Stimulated activated CD8-positive, alpha-beta memory T cell treated with anti-CD3 and anti-CD28 coated beads, Interleukin-4, amount 100 ng/mL, for 1 hour (primary cell): ENCODE measurements at places on chromosomes 2 and 18.

DNA sequence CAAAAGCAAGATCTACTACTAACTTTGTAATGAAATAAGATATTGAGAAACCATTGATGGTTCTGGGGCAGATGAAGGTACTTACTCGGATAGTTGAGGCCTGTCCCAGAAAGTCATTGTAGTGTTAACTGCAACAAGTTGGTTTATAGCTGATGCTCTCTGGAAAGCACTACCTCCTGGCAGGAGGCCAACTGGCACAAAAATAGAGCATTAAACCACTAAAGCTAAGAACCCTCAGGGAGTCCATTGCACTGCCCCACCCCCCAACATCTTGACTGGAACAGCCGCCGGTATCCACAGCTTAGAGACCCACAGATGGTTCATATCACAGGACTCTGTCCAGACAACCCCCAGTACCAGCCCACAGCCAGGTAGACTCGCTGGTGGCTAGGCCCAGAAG, 552.5 kb upstream of the CRIM1 start:
- no peak for DNase-seq

GRCh38 chr2:99780276-99780675, 290.5 kb upstream of the REV1 start:
- no peak for DNase-seq

DNA sequence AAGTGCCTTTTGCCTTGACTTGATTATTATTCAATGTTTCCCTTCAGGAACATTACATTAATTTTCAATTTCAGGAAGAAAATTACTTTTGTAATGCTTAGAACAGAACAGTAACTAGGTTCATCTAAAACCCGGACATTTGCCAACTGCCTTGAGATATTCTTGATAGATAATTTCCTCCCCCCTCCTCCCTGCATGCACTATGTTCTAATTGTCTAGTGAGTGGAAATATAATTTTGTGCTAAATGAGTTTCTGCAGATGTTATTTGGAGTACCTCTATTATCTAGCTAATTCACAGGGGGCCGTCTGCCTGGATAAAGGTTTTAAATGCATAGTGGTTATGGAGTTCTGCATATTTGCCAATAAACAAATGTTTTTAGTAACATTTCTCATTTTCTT, 200.3 kb upstream of the SLC39A10 start:
- no peak for DNase-seq

GRCh38 chr2:8322634-8323033, 359.2 kb upstream of the ID2 start:
- no peak for DNase-seq

- DNase-seq, result no peak
Measured at GRCh38 chr2:18926631-18927524, 337.5 kb upstream of the NT5C1B start.

- no peak for DNase-seq
Measured at GRCh38 chr18:67463829-67464228, 52.7 kb downstream of the DSEL start.

- DNase-seq, result no peak
Measured at GRCh38 chr18:44733754-44734465, 53.2 kb downstream of the SETBP1 start.

- DNase-seq, result no peak
Measured at GRCh38 chr2:152664725-152665124, 52.5 kb downstream of the PRPF40A start.

- no peak for DNase-seq
Measured at GRCh38 chr2:23393722-23394121, 8.7 kb downstream of the KLHL29 start.

DNA sequence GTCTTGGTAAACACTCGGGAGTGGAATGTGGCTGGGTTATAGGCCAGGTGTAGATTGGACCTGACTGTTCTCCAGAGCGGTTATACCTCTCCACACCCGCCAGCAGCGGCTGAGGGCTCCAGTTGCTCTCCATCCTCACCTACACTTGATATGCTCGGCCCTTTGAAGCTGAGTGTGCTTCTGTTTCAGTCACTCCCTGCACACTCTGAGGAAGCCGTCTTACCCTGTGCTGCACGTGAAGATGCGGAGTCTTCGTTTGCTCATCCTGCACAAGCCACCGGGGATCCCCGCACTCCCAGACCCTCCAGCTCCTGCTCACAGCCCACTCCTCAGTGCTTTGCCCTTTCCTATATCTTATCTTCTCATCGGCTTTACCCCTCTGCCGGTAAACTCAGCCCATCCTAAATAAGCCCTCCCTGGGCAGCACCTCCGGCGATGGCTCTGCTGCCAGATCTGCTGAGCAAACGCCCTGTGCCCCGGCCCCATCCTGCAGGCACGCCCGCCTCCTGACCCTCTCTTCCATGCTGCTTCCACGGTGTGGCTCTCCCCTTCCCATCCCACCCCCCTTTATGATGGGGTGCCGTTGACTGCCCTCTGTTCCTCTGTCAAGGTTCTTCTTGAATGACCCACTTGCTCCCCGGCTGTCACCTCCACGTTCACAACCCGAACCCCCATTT, 47.3 kb upstream of the ODC1 start:
- no peak for DNase-seq

GRCh38 chr2:115694651-115695050, 1252.2 kb downstream of the DPP10 start:
- DNase-seq, result no peak

GRCh38 chr2:149064856-149065630, 26.5 kb downstream of the LYPD6B start:
- DNase-seq, result no peak

DNA sequence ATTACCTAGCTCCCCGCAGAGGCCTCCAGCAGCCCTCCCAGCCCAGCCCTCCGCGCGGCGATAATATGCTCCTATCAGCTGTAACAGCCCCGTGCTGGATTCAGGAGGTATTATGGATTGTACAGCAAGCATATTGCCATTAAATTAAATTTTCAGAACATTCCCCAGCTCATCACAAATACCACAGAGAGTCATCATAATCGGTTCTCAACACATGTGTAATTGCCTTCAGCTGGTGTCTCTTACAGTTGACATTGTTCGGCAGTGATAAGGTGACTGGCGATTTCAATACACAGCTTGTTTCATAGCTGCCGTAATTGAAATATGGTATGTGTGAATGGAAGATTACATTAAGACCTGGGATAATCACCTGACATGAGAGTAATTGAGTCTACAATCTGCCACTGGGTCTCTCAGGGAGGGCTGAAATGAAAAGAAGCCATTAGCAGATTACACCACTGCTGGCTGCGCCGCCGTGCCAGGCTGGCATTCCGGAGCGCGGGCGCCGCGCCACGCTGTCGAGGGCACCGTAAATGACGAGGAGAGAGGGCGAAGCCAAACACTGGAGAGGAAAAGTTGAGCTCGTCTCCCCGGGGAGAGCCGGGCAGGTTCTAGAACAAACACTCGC, 549.4 kb upstream of the SALL3 start:
- DNase-seq, result no peak
